Activated CD4-positive, alpha-beta memory T cell treated with anti-CD3 and anti-CD28 coated beads, Interleukin-2, amount 10 ng/mL, durations not matched to agents 7 days and 5 days (primary cell): ENCODE measurements at places on chromosomes 7 and 10. TPM values are rescaled to one million over a fixed set of nuclear protein-coding genes. Genes with fewer than 3 reads are reported as not detected.

Gene HTRA1
- not detected for total RNA-seq

Gene HHEX
- total RNA-seq = 0.13 TPM

Gene TNS3
- total RNA-seq = 0.18 TPM

Gene RPEL1
- not detected for total RNA-seq

Gene PYROXD2
- total RNA-seq = 13.5 TPM

Gene IL2RA
- total RNA-seq = 437 TPM

Gene HOXA5
- total RNA-seq = not detected

Gene PALS2
- total RNA-seq = 18.7 TPM

Gene ADRA2A
- total RNA-seq = not detected

Gene LCOR
- 25.2 TPM for total RNA-seq

Gene MBL2
- not detected for total RNA-seq

Gene MKRN1
- 119 TPM for total RNA-seq

Gene HOXA6
- not detected for total RNA-seq

Gene PWWP2B
- 5.5 TPM for total RNA-seq

Gene PLXDC2
- not detected for total RNA-seq

Gene PSD
- 1.4 TPM for total RNA-seq

Gene NKX1-2
- total RNA-seq = not detected

Gene MGMT
- 15.4 TPM for total RNA-seq
